ENCODE measurements at places on chromosomes 7 and 10. TPM values are rescaled to one million over a fixed set of nuclear protein-coding genes. Genes with fewer than 3 reads are reported as not detected.

DNA sequence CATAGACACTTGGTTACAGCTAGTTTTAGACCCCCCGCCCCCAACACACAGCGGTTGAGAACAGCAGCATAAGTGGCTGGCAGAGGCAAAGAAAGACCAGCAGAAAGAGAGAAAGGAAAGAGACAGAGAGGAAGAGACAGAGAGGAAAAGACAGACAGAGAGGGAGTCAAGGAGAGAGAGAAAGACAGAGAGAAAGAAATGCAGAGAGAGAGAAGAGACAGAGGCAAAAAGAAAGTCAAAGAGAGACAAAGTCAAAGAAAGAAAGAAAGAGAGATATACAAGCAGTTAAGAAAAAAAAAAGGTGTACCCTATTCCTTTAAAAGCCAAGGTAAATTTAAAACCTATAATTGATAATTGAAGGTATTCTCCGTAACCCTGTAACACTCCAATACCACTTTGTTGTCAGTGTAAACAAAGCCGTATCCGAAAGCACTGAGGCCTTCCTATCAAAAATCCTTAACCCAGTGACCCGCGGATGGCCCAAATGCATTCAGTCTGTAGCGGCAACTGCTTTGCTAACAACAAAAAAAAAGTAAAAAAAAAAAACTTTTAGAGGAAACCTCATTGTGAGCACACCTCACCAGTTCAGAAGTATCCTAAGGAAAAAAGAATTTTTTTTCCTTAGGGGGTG, 11.9 kb upstream of the SLC12A9 start:
- no peaks in the 10 kb centered on the region for H3K36me3 ChIP-seq
- H3K27me3 ChIP-seq: no peaks in the 10 kb centered on the region
- H3K4me1 ChIP-seq: peaks cover 7% of the 10 kb centered on the region
- no peak for DNase-seq
- no peak overlapping the region for H3K27ac ChIP-seq

DNA sequence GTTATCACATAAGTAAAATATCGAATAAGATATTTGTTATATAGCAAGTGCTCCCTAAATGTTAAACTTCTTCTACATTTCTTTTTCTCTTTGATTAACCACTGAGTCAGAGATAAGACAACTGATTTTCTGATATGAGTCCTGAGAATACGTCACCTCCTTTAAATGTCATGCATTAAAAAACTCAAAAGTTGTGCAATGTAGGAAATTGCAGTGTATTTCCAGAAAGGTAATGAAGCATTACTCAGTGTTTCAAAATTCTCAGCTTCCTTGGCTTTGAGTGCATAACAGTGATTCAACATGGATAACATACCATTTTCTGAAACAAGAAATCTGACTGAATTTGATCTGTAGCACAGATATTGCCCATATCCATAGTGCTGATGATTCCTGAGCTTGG, 155.8 kb downstream of the BMPER start:
- no peak for DNase-seq
- H3K4me1 ChIP-seq: no peaks in the 10 kb centered on the region
- H3K27me3 ChIP-seq: peaks cover 8% of the 10 kb centered on the region
- H3K4me3 ChIP-seq: no peak overlapping the region
- H3K36me3 ChIP-seq: no peaks in the 10 kb centered on the region

DNA sequence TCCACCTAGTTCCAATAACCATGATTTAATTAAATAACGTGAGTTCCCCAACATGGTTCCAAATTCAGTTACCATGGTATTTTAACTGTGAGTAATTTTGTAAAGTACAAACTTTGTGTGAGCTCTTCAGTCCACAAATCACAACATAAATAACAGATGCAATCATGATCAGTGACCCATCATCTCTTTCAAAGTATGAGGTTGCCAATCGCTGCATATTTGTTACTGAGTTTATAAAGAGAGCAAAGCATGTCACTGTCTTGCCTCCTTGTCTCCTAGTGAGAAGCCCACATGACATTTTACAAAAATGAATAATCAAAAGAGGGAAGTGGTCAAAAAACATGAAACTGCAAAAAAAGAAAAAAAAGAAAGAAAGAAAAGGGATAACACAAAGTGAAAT, 69.1 kb upstream of the PDSS1 start:
- peaks cover 4% of the 10 kb centered on the region for H3K27me3 ChIP-seq
- H3K4me3 ChIP-seq: no peak overlapping the region
- no peak overlapping the region for H3K27ac ChIP-seq
- peaks cover 3% of the 10 kb centered on the region for H3K4me1 ChIP-seq
- DNase-seq: no peak
- H3K36me3 ChIP-seq: no peaks in the 10 kb centered on the region

- H3K27me3 ChIP-seq: peaks cover 10% of the 10 kb centered on the region
- H3K27ac ChIP-seq: no peak overlapping the region
- no peaks in the 10 kb centered on the region for H3K4me1 ChIP-seq
- DNase-seq: no peak
These were observed 23.5 kb upstream of the FAM180A start for GRCh38 chr7:135771961-135772638.

GRCh38 chr10:92756201-92757065, 66.7 kb downstream of the HHEX start:
- H3K27ac ChIP-seq: no peak overlapping the region
- H3K4me1 ChIP-seq: peaks cover 10% of the 10 kb centered on the region
- no peaks in the 10 kb centered on the region for H3K36me3 ChIP-seq

- H3K27ac ChIP-seq: peak overlapping the region; percentile 64
- H3K4me1 ChIP-seq: peaks cover 31% of the 10 kb centered on the region
- no peak for DNase-seq
These were observed 9.7 kb downstream of the PUS7 start for GRCh38 chr7:105512415-105512814.

- peak overlapping the region; percentile 99 for H3K27ac ChIP-seq
- H3K27me3 ChIP-seq: no peaks in the 10 kb centered on the region
- peaks cover 32% of the 10 kb centered on the region for H3K4me1 ChIP-seq
- DNase-seq: peak; percentile 33
These were observed 994 bp upstream of the CYP51A1 start for GRCh38 chr7:92135052-92135889.

DNA sequence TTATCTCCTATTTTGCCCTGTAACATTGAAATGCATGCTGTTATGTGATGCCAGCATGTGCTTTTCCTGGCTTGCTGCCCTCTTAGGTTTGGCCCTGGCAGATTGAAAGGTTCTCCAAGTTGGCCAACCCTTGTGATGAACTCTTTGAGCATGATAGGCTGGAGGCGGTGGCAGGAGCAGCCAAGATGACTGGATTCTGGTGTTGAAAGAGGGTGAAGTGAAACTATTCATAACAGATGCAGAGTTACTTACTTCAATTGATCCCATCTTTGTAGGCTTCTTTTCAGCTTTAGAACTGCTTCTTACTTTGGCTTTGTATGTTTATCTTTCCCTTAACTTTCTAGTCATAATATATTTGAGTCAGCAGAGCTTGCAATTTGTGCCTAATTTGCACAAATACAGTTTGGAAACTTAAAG, 57.6 kb downstream of the BICC1 start:
- H3K36me3 ChIP-seq: no peaks in the 10 kb centered on the region
- H3K4me1 ChIP-seq: no peaks in the 10 kb centered on the region
- DNase-seq: no peak
- H3K27ac ChIP-seq: no peak overlapping the region

GRCh38 chr10:132417257-132417910, 20.4 kb downstream of the PWWP2B start:
- DNase-seq: no peak
- peaks cover 3% of the 10 kb centered on the region for H3K36me3 ChIP-seq
- no peak overlapping the region for H3K4me3 ChIP-seq

- H3K4me3 ChIP-seq: no peak overlapping the region
- no peak for DNase-seq
- H3K27me3 ChIP-seq: no peaks in the 10 kb centered on the region
These were observed 549.1 kb downstream of the LRMDA start for GRCh38 chr10:75980419-75981002.

GRCh38 chr10:96496281-96496925, 17.3 kb downstream of the TLL2 start:
- H3K4me1 ChIP-seq: no peaks in the 10 kb centered on the region
- peaks cover 3% of the 10 kb centered on the region for H3K27me3 ChIP-seq

DNA sequence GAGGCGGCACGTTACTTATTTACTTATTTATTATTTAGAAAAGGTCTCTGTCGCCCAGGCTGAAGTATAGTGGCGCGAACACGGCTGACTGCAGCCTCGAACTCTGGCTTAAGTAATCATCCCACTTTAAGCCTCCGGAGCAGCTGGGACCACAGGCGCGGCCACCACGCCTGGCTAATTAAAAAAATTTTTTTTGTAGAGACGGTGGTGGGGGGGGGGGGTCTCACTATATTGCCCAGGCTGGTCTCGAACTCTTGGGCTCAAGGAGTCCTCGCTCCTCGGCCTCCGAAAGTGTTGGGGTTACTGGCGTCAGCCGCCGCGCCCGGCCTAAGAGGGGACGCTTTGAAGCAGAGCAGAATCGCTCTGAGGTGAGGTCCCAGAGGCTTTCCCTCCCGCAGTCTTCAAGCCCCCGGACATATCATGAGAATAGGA, 675 bp upstream of the FRAT2 start:
- peaks cover 2% of the 10 kb centered on the region for H3K36me3 ChIP-seq
- H3K27me3 ChIP-seq: no peaks in the 10 kb centered on the region
- peak overlapping the region; percentile 75 for H3K4me3 ChIP-seq
- DNase-seq: peak; percentile 19

HELLS gene
- total RNA-seq: 109 TPM

INSYN2A gene
- not detected for total RNA-seq

USP6NL gene
- 6.9 TPM for total RNA-seq

AGBL3 gene
- total RNA-seq: 2.6 TPM

NRCAM gene
- 1.0 TPM for total RNA-seq
